Activated B cell treated with CpG ODN at 0.5 μM for 24 hours (primary cell): ENCODE measurements at places on chromosomes 6 and 20. TPM values are rescaled to one million over a fixed set of nuclear protein-coding genes. Genes with fewer than 3 reads are reported as not detected.

DNA sequence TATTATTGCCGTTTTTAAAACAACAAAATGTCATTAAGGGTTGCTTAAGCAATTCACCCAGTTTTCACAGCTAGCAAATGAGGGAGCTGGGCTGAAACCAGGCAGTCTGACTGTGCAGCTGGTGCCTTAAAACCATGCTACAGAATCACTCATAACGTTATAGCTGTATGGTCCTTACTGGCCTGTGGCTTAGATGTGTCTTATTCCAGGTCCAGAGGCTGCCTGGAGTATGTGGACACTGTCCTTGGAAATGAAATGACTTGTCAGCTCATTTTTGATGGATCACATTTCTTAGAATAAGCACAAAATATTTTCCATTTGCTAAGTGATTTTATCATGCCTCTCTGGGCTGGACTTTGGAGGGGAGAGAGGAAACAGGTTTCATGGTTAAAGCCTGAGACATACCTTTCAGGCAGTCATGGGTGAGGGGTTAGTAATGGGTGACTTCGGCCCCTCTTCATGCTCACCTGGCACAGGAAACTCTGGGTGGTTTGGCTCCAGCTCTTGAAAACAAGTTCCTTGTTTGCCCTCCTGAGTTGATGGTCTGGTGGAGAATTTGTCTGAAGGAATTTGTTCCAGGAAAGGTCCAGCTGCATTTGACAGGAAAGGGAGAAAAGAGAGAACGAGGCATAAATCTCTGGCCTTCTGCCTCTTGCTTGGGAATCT is 823.2 kb downstream of the DHX35 start:
- DNase-seq, result no peak

DNA sequence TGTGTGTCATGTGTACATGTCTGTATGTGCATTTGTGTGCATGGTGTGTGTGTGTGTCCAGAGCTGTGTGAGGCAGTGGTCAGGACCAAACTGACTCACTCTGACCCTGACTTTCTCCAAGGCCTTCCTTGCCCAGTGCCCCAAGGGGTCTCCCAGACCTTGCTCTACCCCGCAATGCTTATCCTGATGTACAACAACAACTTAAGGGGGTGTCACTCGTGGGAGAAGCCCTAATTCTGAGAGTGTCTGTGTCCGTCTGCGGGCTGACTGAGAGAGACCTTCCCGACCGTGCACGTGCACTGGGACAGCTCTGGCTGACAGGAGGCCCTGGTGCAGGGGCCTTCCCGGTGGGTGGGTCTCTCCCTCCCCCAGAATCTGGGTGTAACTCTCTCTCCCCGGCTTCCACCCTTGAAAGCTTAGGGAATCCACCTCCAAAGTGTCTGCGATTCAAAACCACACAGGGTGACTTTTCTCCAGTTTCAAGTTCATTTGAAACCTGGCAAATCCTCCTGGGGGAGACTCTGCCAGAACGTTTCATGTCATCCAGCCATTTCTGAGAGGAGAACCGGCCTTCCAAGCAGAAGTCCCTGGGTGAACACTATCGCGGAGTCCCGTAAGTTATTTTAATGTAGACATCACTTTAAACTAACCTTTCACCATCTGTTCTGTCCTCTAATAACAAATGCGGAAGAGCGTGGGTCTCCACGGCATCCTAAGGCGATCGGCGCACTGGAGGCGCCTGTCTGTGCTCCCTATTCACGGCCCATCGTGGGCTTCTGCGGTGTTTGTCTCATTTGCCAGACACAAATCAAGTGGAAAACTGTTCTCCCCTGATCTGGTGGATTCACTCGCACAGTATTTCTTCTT is 225.5 kb downstream of the TAF4 start:
- no peak for DNase-seq

GRCh38 chr6:74063391-74063790 is 367.4 kb downstream of the CD109 start:
- no peak for DNase-seq

The RBBP8NL gene
- total RNA-seq, result not detected in 2 replicates

The GNAS-AS1 gene
- 1.4 and 1.5 TPM in 2 replicates for total RNA-seq

DNA sequence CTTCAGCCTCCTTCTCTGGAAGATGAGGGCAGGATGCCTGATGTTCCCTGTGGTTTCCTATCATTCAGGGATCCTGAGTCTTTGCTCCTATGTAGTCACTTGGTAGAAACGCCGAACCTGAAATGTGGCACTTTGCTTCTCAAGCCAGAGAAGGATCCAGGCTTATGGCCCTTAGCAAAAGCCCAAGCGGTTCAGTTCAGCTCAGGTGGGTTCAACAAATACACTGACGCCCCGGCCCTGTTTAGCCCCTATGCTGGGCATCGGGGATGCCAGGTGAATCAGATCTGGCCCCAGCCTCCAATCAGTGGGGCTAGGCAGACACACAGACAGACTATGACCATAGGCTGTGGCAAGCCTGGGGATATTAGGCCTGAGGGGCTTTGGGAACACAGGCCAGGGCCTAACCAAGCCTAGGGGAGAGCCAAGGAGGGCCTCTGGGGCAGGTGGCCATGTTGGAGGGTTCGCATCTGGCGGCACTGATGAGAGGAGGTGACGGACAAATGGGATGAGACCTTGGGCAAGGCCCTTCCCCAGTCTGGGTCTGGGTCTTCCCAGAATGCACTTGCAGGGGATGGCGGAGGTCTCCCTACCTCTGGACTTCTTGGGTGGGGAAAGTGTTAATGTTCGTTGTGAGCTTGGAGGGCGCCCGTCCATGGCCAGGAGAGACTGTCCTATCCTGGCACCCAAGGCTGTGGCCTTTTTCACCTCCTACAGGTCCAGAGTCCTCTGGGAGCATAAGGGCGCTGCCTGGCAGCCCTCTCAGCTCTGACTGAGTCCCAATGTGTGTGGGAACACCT is 17.6 kb upstream of the SRC start:
- no peak for DNase-seq

- DNase-seq, result no peak
Observed at GRCh38 chr20:8652396-8652795, 416.5 kb upstream of the PLCB4 start.

GRCh38 chr20:50722424-50723155 is 8.8 kb upstream of the PARD6B start:
- DNase-seq, result no peak

GRCh38 chr6:93177918-93178317 is 241.4 kb downstream of the EPHA7 start:
- no peak for DNase-seq

- DNase-seq, result no peak
Observed at GRCh38 chr20:57403216-57403615, 12.0 kb downstream of the RBM38 start.
